Common myeloid progenitor, CD34-positive (primary cell): ENCODE measurements at places on chromosomes 7 and 10.

- H3K36me3 ChIP-seq, result no peaks in the 10 kb centered on the region
- H3K27ac ChIP-seq, result no peak overlapping the region
- peaks cover 46% of the 10 kb centered on the region for H3K4me1 ChIP-seq
- DNase-seq, result no peak
- H3K4me3 ChIP-seq, result no peak overlapping the region
Observed at GRCh38 chr10:27747096-27747451, 1.5 kb upstream of the MKX start.

GRCh38 chr7:134246347-134246746, 70.4 kb downstream of the SLC35B4 start:
- no peak for DNase-seq
- H3K4me1 ChIP-seq, result no peaks in the 10 kb centered on the region
- no peaks in the 10 kb centered on the region for H3K36me3 ChIP-seq
- no peak overlapping the region for H3K4me3 ChIP-seq
- H3K27me3 ChIP-seq, result no peaks in the 10 kb centered on the region
- H3K27ac ChIP-seq, result no peak overlapping the region

GRCh38 chr7:130485734-130486113, 6.2 kb upstream of the MEST start:
- peaks cover 2% of the 10 kb centered on the region for H3K36me3 ChIP-seq
- no peak for DNase-seq
- no peak overlapping the region for H3K27ac ChIP-seq
- H3K4me3 ChIP-seq, result peak overlapping the region; percentile 6
- H3K27me3 ChIP-seq, result no peaks in the 10 kb centered on the region
- no peaks in the 10 kb centered on the region for H3K4me1 ChIP-seq

DNA sequence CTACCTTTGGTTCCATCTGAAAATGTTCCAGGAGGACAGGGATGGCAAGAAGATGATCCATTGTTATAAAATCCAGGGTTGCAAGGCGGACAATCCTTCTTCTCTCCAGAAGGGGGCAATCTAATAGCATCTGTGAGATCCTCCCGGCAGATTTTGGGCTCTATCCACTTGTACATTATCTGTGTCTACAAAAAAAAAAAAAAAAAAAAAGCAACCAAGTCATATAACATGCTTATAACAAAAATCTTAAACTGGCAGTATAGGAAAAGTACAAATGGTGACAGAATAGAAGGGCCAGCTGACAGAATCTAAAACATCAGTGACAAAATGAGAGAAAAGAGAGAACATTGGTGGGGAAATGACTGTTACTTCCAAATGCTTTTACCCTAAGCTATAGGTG, 132.7 kb downstream of the ELAPOR2 start:
- no peaks in the 10 kb centered on the region for H3K4me1 ChIP-seq
- no peaks in the 10 kb centered on the region for H3K27me3 ChIP-seq
- peak; percentile 63 for DNase-seq
- H3K36me3 ChIP-seq, result no peaks in the 10 kb centered on the region
- H3K4me3 ChIP-seq, result no peak overlapping the region
- no peak overlapping the region for H3K27ac ChIP-seq

GRCh38 chr7:89943525-89944050, 210.7 kb upstream of the STEAP1 start:
- H3K27ac ChIP-seq, result no peak overlapping the region
- no peak overlapping the region for H3K4me3 ChIP-seq
- no peaks in the 10 kb centered on the region for H3K36me3 ChIP-seq
- no peaks in the 10 kb centered on the region for H3K4me1 ChIP-seq
- H3K27me3 ChIP-seq, result no peaks in the 10 kb centered on the region

GRCh38 chr7:29622335-29623265, 59.0 kb downstream of the PRR15 start:
- H3K27ac ChIP-seq, result no peak overlapping the region
- peak; percentile 10 for DNase-seq
- no peaks in the 10 kb centered on the region for H3K36me3 ChIP-seq
- H3K4me3 ChIP-seq, result no peak overlapping the region
